Heart left ventricle (tissue), 16 donors: ENCODE measurements at places on chromosomes 2 and 18. TPM values are rescaled to one million over a fixed set of nuclear protein-coding genes. Genes with fewer than 3 reads are reported as not detected.
A peak's percentile ranks its signal among the peaks of the same experiment; 100 is the strongest.

PTGR3 gene
- 54.8 TPM for total RNA-seq

GPC1 gene
- 173 TPM for total RNA-seq

DNA sequence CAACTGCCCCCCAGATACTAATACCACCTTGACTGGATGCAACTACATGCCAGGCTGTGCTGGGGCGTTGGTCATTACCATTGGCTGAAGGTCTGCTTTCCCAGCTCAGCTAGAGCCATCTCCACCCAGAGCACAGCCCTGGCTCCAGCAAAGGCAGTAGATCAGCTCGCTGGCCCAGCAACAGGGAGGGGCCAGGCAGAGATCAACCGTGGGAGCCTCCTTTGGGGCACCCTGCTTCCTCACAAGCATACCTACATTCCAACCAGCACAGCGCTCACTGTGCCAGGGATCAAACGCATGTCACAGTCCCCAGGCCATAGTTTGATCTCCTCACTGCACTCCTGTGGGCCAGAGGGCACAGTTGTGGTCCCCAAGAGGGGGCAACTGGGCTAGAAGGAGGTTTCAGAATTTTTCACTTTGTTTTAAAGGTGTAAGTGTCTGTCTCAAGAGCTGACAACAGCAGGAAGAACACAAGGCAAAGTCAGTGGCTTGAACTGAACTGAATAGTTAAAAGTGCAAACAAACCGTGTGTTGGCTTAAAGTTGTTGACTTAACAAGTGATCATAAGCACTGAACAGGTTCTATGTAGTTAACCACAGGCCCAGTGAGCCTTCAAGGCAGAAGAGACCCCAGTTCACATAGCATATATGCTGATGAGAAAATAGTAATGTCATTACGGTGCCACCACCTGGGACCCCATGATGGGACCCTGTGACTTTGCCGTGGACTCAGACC is 70.1 kb upstream of the BZW1 start:
- peaks cover 11% of the 10 kb centered on the region for H3K4me1 ChIP-seq
- H3K27me3 ChIP-seq, result no peaks in the 10 kb centered on the region
- H3K4me3 ChIP-seq, result peak overlapping the region; percentile 21
- no peak for DNase-seq
- H3K27ac ChIP-seq, result peak overlapping the region; percentile 65

GRCh38 chr2:233766416-233766815 is 6.3 kb downstream of the UGT1A1 start:
- H3K36me3 ChIP-seq, result no peaks in the 10 kb centered on the region
- DNase-seq, result no peak
- H3K4me1 ChIP-seq, result no peaks in the 10 kb centered on the region
- H3K27ac ChIP-seq, result no peak overlapping the region
- peaks cover 21% of the 10 kb centered on the region for H3K27me3 ChIP-seq

- no peak for DNase-seq
- H3K4me3 ChIP-seq, result no peak overlapping the region
- no peak overlapping the region for H3K27ac ChIP-seq
- no peaks in the 10 kb centered on the region for H3K36me3 ChIP-seq
Measured at GRCh38 chr2:27707462-27708256, 44.0 kb downstream of the SLC4A1AP start.

CYP27A1 gene
- total RNA-seq, result 20.4 TPM

DNA sequence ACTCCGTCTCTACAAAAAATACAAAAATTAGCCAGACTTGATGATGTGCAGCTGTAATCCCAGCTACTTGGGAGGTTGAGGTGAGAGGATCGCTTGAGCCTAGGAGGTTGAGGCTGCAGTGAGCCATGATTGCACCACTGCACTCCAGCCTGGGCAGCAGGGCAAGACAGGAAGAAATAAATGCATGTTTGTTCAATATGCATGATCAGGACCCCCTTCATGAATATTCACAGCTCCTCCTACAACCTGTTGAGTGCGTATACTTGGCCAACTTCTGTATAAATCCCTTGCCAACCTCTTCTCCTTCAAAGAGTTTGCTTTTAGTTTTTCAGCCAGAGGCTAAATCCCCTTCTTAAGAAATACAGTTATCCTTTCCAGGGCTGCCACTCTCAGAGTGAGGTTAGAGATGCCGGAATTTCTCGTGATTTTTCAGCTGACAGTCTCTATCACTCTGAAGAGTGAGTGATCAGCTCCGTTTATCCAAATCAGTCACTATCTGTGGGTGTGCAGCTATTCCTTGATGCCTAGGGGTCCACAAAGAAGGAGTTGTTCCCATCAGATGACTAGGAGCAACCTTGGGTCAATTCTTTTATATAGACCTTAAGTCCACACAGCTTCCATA is 39.2 kb downstream of the FAM161A start:
- no peak overlapping the region for H3K27ac ChIP-seq
- no peak for DNase-seq
- H3K4me1 ChIP-seq, result no peaks in the 10 kb centered on the region
- no peak overlapping the region for H3K4me3 ChIP-seq

DNA sequence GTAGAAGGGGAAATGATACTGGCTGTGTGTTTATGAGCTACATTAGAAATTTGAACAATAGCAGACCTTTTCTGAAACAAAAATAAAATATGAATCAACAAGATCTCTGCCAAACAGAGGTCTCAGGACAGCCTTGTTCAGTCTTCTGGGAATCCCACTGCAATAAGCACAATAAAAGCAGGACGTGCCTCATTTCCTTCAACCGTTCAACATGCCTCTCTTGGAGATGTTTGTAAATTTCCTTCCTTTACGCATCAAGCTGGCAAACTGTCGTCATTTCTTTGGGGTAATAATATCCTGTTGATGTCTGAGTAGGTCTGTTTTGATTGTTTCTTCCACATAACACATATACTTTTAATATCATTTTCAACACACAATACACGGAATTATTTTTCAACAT is 77.2 kb downstream of the TCF4 start:
- peak overlapping the region; percentile 49 for H3K4me3 ChIP-seq
- peak; percentile 62 for DNase-seq
- no peaks in the 10 kb centered on the region for H3K36me3 ChIP-seq
- H3K27me3 ChIP-seq, result no peaks in the 10 kb centered on the region
- peak overlapping the region; percentile 94 for H3K27ac ChIP-seq

C18orf63 gene
- total RNA-seq, result not detected

GRCh38 chr2:150644298-150645067 is 157.0 kb upstream of the RND3 start:
- H3K4me1 ChIP-seq, result no peaks in the 10 kb centered on the region
- peak overlapping the region; percentile 3 for H3K27ac ChIP-seq
- no peak for DNase-seq
